Uterus (tissue), 4 donors: ENCODE measurements at places on chromosomes 12 and 14. TPM values are rescaled to one million over a fixed set of nuclear protein-coding genes. Genes with fewer than 3 reads are reported as not detected.

Gene CNPY2
- total RNA-seq: 70.4 TPM

Gene PLCZ1
- not detected for total RNA-seq

DNA sequence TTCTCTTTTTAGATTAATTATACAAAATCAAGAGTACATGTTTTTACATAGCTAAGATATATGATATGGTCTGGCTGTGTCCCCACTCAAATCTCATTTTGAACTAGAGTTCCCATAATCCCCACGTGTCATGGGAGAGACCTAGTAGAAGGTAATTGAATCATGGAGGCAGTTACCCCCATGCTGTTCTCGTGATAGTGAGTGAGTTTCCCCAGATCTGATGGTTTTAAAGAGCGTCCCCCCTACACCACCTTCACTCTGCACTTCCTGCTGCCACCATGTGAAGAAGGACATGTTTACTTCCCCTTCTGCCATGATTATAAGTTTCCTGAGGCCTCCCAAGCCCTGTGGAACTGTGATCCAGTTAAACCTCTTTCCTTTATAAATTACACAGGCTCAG is 21.4 kb upstream of the DRAM1 start:
- DNase-seq: no peak

DNA sequence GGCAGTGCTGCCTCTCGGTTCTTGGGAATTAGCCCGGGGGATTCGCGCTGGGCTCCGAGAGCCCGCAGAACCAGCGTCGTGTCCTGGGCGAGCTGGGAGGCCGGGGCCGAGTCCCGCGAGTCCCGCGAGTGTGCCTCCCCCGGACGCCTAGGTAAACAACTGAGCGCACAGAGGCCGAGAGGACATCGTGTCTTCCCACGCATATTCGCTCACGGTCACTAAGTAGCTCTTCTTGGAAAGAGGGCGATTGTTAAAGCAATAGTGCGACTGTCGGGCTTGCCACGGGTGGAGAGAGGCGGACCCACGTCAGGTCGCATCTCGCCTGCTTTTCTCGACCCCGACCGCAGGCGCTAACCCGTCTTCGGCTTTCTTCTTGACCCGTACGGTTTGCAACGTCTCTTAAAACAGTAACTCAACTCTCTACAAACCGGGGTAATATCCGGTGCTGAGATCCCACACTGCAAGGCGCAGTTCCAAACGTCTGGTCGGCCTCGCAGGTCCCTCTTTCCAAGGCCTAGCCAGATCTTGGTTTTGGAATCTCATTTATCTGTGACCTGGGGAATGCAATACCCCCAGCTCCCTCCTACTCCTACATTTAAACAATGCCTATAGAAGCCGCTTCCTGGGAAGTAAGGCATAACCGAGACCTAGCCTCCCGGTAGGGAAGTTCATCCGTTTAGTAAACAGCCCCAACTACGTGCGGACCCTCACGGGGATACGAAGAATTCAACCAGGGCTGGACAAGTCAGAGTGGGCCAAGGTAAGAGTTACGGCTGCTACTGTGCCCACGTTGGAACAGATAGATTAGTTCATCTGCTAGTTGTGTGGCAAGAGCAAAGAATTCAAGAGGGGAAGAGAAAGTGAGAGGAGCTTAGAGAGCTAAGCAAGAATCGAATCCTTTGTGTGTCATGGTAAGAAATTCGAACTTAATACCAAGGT is 736 bp upstream of the PHLDA1 start:
- no peak for DNase-seq

DNA sequence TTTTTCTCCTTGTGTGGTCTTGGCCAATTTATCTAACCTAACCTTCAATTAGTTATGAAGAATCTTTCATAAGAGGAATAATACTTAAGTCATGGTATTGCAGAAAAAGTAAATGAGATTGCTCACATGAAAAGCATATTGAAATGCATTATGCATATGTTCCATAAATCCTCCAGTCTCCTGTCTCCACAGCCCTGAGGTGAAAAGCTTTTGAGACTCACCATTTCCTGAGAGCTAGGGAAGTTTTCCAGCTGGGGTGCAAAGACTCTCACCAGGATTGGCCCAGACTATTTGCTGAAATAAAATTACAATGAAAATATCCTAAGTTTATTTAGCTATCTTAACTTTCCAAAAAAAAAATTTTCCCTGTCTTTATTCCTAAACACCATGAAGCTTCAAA is 723.8 kb upstream of the FLRT2 start:
- no peak for DNase-seq

DNA sequence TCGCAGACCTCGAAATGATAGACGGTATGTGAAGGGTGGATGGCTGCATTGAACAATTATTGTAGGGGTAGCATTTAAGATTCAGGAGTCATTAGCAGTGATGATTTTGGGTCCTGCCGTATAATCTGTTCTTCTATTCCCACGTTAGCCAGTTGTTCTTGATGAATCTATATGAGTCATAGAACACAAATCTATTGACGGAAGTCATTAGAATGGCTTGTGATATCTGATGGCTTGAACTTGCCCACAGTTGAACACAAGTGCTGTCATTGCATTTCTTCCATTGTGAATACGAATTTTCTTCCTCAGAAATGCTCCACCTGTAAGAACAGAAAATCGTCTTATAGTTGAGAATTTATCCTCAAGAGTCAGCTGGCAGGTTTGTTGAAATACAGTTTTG is 1.9 kb downstream of the SRSF5 start:
- DNase-seq: no peak

GRCh38 chr14:106459971-106460730 is 933.8 kb downstream of the TMEM121 start:
- no peak for DNase-seq

- DNase-seq: no peak
Observed at GRCh38 chr14:72880820-72881219, 13.1 kb downstream of the DPF3 start.

Gene VDR
- total RNA-seq: 0.26 TPM

- no peak for DNase-seq
Observed at GRCh38 chr14:99737956-99738667, 54.0 kb downstream of the CYP46A1 start.

DNA sequence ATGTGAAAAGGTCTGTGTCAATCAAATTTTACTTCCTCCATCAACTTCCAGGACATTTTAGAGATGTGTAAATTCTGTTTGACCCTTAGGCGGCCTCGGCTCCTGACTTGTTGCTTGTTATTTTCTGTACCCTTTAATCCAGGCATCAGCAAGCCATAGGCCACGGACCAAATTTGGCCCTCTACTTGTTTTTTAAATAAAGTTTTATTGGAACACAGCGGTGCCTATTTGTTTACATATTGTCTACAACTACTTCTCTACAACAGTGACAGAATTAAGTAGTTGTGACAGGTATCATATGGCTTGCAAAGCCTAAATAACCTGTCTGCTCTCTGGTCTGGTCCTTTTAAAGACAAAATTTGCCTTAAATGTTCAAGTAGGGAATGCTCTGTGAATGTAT is 132.1 kb downstream of the AACS start:
- DNase-seq: no peak

DNA sequence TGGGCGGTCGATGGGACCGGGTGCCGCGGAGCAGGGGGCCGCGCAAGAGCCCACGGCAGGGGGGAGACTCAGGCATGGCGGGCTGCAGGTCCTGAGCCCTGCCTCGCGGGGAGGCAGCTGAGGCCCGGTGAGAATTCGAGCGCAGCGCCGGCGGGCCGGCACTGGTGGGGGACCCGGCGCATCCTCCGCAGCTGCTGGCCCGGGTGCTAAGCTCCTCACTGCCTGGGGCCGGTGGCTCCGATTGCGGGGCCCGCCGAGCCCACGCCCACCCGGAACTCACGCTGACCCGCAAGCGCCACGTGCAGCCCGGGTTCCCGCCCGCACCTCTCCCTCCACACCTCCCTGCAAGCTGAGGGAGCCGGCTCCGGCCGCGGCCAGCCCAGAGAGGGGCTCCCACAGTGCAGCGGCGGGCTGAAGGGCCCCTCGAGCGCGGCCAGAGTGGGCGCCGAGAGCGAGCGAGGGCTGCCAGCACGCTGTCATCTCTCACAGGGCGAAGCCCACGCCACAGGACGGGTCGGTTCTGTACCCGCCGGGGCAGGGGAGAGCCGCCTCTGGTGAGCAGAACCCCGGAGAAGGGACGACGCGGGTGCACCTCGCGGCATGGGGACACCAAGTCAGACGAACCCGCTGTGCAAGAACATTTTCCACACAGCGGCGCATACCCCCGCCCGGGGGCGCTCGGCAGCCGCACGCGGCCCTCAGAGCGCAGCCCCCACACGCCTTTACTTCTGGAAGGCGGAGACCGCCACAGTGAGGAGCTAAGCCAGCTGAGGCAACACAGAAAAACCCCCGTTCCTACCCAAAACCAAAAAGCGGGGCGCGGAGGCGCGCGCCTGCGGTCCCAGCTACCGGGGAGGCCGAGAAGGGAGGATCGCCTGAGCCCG is 1.2 kb upstream of the SIVA1 start:
- DNase-seq: no peak

- no peak for DNase-seq
Observed at GRCh38 chr12:78331753-78332152, 501.1 kb downstream of the NAV3 start.

- DNase-seq: peak; percentile 41
Observed at GRCh38 chr12:130818635-130819576, 20.1 kb downstream of the STX2 start.

DNA sequence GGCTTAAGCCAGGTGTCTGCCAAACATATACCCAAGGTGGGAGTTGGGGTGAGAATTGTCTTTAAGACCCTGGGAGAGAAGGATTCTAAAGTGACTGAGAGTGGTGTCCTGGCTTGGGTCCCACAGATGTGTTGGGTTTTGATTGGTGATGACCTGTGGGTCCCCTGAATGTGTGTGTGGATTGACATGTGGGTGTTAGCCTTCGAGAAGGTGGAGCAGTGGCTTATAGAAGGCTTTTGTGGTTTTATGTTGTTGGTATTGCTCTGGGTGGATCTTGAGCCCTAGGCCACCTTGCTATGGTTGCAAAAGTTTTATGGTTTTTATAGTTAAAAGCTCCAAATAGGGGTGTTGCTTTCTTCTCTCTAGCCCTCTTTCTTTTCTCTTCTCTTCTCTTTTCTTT is 29.7 kb downstream of the PLEKHG3 start:
- DNase-seq: no peak

Gene MANSC1
- 34.4 TPM for total RNA-seq

DNA sequence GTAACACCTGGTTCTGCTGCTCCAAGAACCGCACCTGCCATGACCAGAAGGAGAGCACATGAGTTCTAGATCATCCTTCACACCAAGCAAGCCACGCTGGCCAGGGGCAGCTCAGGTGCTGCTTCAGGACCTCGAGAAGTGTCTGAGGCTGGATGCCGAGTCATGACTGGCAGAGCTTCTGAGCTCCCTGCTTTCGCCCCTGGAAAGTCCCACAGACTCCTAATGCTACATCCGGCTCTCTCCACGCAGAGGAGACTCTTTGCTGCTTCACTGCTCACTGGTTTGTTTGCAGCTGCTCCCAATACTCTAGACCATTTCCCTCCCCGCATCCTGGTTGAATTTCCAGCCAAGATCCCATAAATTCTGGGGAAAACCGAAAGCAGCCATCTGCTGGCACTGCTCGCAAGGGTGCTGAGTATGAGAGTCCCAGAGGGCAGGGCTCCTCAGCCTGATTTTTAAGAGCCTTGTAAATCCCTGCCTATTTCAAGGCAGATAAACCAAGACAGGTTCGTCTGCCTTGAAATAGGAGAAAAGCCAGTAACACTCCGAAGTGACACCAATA is 1.4 kb downstream of the KRT2 start:
- peak; percentile 27 for DNase-seq

DNA sequence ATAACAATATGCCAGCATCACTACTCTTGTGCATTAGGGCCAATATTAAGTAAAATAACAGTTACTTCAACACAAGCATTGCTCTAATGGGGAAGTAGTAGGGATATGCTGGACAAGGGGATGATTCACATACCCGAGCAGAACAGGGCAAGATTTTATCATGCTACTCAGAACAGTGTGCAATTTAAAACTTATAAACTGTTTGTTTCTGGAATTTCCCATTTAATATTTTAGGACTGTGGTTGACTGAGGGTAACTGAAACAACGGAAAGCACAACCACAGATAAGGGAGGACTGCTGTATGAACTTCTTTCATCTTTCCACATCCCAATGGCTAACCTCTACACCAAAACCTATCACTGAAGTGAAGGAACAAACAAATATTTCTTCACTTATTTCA is 36.8 kb downstream of the SARNP start:
- DNase-seq: no peak

Gene KRT82
- not detected for total RNA-seq

GRCh38 chr12:104334581-104334980 is 31.0 kb downstream of the EID3 start:
- DNase-seq: no peak

Gene STXBP6
- 11.9 TPM for total RNA-seq

DNA sequence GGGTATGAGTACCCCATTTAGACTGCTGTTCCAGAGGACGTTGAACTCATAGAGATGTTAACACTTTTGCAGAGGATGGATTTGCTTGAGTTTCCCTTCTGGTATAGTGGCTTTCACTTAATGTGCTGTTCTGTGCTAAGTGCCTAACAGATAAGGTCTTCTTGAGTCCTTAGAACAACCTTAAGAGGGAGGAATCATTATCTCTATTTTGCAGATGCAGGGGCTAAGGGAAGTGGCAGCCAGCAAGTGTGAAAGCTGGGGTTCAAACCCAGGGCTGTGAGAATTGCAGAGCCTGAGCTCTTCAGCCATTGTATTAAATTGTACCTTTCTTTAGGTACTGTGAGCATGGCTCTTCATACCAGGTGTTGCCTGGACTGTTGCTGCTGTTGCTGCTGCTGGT is 122.1 kb upstream of the NRXN3 start:
- no peak for DNase-seq

Gene TMEM116
- total RNA-seq: 1.2 TPM

DNA sequence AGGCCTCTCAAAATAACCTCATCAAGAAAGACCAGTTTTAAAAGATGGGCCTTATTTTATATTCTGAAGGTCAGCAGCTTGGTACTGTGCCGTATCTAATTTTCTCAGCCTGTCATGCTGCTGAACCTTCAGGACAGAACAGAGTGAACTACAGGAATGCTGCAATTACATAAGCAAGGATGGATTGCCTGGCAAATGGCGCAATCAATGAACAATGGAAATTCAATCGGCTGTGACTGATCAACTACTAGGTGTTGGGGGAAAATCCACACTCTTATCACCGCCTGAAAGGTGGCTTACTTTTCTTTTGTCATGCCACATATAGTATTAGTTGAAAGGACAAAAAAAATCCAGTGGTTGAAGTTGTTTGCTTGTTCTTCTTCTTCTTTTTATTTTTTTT is 8.5 kb downstream of the ACSS3 start:
- no peak for DNase-seq

- DNase-seq: no peak
Observed at GRCh38 chr12:40583743-40584142, 108.5 kb upstream of the CNTN1 start.

- DNase-seq: no peak
Observed at GRCh38 chr14:59117754-59118528, 70.5 kb upstream of the DAAM1 start.

GRCh38 chr14:55545779-55546178 is 34.2 kb upstream of the KTN1 start:
- DNase-seq: no peak

DNA sequence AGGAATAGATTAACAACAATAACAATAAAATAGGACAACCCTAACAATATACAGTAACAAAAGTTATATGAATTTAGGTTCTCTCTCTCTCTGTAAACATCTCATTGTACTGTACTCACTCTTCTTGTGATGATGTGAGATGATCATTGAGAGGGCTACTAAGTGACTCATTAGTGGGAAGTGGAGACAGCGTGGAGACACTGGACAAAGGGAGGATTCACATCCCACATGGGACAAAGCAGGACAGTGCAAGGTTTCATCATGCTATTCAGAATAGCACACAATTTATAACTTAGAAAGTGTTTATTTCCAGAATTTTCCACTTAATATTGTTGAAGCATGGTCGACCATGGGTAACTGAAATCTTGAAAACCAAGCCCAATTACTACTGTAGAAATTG is 26.0 kb upstream of the SPATA7 start:
- no peak for DNase-seq

- no peak for DNase-seq
Observed at GRCh38 chr12:65443038-65443437, 164.6 kb downstream of the MSRB3 start.
